ENCODE measurements at places on chromosomes 12 and 14.

GRCh38 chr12:123533672-123534643 lies at the start of gene RILPL1:
RILPL1 (minus strand) TSS chr12:123533719; CDS start chr12:123533482, 237 bp downstream.
- peak; percentile 26 for DNase-seq

DNA sequence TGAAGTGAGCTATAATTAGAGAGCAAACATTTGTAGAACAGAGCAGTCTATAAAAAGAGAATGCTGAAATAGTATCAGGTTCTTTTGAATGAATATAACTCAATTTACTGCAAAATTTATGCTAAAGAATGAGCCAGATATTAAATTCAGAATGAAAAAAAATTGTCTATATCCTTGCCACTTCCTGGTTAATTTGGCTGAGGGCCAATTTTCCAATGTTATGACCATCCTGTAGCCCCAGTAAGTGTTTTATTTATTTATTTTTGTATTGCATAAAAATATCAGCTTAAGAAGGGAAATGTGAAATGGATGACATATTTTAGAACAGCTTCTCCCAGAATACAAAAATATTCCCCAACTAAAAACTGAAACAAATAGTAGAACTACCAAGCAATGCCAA lies 263.4 kb downstream of the SOX5 start:
- DNase-seq = no peak

- no peak for DNase-seq
Observed at GRCh38 chr14:22915886-22916521, 2.9 kb downstream of the RBM23 start.

- no peak for DNase-seq
Observed at GRCh38 chr12:122006186-122006926, 15.3 kb upstream of the BCL7A start.

Data from CD4-positive, alpha-beta T cell treated with Interleukin-1 beta for 1 hour (primary cell).